ENCODE measurements at places on chromosomes 1 and 21.

DNA sequence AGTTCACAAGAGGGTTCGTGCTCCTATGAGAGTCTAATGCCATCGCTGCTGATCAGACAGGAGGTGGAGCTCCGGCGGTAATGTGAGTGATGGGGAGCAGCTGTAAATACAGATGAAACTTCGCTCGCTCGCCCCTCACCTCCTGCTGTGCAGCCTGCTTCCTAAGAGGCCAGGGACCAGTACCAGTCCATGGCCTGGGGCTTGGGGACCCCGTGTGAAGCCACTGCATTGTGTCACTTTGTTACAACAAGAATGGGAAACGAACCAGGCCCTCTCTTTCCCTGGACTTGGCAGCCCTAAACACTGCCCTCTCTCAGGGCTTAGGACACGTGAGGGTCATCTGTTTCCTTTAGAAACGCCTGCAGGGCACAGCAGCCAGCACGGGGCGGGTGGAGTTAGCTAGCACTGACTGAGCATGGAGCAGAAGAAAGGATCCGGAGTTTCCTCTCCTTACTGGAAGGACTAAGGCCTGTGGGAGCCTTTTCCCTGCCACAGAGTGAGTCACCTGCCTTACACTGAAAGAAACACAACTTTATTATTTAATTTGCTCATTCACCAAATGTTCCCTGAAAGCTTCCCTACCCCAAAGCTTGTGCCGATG lies 185.2 kb upstream of the TMEM51 start:
- DNase-seq = no peak

DNA sequence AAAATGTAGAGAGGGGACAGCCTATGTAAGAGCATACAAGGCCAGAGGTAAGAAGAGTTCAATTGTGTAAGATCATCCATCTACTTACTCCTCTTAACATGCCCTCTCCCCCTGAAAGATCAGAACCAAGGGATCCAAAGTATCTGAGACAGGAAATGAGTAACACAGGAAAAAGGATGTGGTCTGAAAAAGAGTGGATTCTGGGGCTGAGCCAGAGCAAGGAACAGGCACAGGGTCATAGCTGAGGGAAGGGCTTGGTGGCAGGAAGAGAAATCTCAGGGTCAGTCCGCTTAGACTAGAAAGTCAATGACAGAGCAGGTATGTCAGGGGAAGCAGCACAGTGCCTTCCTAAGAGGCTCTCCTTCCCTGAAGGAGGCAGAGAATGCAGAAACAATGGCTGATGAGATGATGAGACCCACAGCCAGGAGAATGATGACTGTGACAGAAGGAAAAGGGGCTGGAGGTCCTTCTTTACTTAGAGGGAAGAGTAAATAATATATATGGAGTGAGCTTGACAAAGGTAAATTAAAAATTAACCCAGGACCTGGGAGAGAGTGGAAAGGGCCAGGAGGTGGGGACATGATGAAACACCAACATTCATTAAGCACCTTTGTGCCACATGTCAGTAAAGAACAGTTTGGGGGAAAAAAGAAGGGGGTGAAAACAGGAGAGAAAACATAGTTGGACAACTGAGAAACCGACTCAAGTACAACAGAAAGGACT lies 26.2 kb upstream of the A3GALT2 start:
- DNase-seq = no peak

- no peak for DNase-seq
Measured at GRCh38 chr1:93774707-93775106, 93.1 kb upstream of the BCAR3 start.

GRCh38 chr1:36913484-36914060 lies 120.7 kb downstream of the GRIK3 start:
- no peak for DNase-seq

DNA sequence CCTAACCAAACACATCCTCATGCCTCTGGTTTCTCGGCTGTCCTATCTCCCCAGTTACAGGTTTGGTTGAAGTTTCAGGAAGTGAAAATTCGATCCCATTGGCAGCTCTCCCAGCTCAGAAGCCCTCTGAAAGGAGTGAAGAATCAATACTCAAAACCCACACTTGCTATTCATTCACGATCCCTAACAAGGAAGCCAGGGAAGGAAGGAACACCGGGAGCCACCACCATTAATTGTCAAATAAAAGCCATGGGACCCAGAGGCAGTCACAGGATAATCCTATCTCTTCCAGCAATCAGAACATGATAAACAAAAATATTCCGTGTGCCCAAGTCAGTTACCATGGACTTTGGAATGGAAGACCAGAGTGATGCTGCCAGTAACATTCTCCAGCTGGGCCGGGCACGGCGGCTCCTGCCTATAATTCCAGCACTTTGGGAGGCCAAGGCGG lies 7.0 kb downstream of the TMPRSS2 start:
- DNase-seq = no peak

DNA sequence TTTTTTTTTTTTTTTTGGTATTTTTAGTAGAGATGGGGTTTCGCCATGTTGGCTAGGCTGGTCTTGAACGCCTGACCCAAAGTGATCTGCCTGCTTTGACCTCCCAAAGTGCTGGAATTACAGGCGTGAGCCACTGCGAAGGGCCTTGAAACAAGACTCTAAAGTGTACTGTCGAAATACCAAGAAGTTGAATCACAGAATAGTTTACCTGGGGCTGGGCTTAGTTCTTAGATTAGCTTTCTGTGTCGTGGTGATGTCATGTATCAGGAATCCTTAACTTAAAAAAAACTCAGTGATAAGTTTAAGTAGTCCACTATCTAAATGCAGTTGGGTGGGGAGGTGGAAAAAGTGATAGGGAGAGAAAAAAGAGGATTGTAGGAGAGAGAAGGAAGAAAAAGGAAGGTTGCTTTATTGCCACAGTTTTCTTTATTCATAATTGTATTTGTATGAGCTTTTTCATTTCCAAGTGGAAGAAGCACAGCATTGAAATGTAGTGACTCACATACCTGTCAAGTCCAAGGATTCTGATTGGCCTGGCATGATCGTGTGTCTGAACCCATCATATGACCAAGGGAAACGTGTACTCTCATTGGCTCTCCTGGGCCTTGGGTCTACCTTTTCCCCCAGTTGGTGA lies 13.4 kb downstream of the ITSN1 start:
- no peak for DNase-seq

GRCh38 chr1:113046569-113046968 lies 26.4 kb upstream of the LRIG2 start:
- no peak for DNase-seq

GRCh38 chr21:45506241-45506817 lies 35.9 kb downstream of the SLC19A1 start:
- DNase-seq = no peak

GRCh38 chr1:195899762-195900352 lies 708.4 kb downstream of the KCNT2 start:
- DNase-seq = no peak

GRCh38 chr1:97352936-97353382 lies 567.9 kb downstream of the DPYD start:
- DNase-seq = no peak

GRCh38 chr1:183636783-183637182 lies 1.2 kb upstream of the ARPC5 start:
- DNase-seq = no peak

GRCh38 chr1:75134647-75135572 lies 722 bp downstream of the LHX8 start:
- no peak for DNase-seq

- DNase-seq = no peak
Measured at GRCh38 chr1:234707641-234708040, 97.7 kb upstream of the IRF2BP2 start.

- DNase-seq = no peak
Measured at GRCh38 chr1:234684856-234685255, 74.9 kb upstream of the IRF2BP2 start.

DNA sequence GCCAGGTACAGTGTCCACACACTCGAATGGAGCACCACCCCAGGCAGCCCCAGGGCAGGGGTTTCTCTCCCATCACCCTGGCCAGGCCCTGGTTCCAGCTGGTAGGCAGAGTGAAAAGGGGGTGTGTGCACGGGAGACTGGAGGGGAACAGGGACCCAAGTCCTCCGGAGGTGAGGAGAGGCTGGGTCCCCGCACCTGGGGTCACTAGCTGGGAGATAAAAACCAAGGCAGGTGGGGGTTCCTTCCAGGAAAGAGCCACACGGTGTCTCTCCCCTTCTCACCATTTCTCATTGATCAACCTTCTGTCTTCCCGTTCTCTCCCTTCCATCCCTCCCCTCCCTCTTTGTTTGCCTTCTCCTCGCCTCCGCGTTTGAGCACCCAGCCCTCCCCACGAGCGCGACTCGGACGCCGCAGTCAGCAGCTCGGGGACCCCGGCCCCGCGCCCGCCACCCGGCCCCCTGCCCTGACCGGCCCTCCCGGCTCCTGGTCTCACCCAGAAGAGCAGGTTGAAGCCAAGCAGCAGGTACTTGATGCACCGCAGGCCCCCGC lies 358 bp downstream of the TSPAN2 start:
- no peak for DNase-seq

DNA sequence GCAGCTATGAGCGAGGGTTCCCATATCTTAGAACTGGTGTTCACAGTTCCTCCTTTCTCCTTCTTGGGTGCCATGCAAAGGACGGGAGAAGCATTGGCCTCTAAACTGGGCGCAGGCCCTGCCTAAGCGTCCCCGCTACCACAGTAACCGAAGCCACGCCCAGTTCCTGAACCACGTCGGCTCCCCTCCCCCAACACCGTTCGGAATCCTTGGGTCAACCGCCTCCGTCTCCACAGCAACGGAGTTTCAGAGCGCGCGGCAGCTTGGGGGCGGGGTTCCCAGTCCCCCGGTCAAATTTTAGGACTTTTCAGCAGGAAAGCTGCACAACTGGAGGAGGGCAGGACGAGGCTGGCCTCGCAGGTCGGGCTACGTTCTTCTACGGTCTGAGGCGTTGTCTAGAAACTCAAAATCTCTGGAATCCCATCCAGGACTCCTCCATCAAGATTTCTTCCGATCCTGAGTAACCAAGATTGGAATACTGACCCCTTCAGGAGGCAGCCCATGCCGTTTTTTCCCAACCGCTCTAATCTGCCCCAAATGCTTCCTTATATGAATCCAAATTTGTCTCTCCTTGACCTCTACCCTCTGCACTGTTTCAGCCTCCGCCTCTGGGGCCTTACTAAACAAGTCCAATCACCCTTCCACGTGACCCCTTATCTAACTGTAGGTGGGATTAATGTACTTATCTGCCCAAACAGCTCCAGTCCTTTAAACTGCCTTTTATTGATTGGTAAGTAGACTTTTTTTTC lies at the start of gene SPAG17:
TSS of gene SPAG17 (minus strand) at position 145 of the 749 bp plus-strand sequence. CDS start at position 74, 71 bp downstream.
- no peak for DNase-seq

DNA sequence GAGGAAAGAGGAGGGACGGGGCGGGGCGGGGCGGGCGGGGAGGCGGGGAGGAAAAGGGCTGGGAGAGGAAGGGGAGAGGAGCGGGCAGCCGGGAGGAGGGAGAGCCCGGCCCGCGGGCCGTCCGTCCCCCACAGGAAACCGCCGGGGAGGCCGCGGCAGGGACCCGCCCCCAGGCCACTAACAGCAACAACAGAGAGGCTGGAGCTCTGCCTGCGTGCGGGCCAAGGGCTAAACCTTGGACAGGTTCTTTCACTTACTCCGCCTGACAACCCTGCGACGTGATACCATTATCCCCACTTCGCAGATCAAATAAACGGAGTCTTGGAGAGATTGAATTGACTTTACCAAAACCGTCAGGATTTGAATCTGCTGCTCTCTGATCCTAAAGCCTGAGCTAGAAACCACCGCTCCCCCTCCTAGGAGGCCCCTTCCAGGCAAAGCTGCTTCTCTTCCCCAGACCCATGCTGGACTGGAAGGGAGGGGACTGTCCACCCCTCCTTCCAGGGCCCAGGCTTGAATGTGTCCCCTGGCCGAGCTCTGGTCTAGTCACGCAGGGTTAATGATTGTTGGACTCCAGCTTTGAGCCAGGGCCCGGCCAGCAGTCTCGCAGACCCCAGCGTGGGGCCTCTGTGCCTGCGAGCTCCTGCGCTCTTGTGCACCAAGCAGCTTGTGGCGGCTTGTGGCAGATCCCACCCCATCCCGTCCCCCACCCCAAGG lies at the start of gene EVA1B:
TSS of gene EVA1B (minus strand) at position 10 of the 717 bp plus-strand sequence. CDS start 608 bp downstream, outside the sequence.
- DNase-seq = no peak

DNA sequence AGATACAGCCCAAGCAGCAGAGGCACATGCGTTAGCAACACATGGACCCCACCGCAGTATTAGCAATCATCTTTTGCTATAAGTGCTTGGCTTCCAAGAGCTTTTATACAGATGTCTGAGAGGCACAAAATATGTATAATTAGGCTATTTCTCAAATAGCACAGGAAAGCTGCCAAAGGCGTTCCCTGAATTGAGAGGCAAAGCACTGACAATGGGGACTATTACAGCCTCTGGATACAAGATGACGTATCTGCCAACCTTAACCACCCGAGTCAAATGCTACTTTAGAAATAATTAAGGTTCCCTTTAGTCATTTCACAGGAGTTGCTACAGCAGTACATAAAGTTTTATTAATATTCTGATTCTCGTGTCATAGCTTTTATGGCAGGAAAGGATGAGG lies 6.4 kb downstream of the STMN1 start:
- DNase-seq = no peak

- DNase-seq = no peak
Measured at GRCh38 chr1:6086762-6087376, 41.2 kb downstream of the KCNAB2 start.

DNA sequence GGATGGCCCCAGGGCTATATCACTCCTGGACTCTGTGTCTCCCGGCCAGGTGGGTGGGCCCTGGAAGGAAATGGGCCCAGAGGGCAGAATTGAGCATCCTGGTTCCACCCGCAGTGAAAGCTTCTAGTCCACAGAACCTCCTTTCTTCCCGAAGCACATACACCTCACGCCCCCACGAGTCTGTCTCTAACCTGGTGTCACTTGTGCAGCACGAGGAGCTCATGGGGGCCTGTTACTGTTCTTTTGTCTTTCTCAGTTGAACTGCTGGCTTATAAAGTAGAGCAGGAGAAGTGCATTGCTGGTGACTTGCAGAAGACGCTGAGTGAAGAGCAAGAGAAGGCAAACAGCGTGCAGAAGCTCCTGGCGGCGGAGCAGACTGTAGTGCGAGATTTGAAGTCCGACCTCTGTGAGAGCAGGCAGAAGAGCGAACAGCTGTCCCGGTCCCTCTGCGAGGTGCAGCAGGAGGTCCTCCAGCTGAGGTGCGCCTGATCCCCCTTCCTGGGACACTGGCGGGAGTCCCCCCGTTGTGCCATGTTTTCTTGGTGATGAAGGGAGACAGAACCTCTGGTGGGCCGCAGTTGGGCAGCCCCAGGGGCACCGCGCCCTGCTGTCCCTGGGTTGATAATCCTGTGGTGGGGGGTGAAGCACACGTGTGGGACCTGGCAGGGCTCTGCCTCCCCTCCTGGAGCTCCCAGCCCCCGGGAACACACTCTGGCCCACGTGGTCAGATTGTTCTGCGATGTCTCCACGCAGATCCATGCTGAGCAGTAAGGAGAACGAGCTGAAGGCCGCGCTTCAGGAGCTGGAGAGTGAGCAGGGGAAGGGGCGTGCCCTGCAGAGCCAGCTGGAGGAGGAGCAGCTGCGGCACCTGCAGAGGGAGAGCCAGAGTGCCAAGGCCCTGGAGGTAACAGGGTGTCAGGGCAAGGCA lies 28.7 kb upstream of the DIP2A start:
- no peak for DNase-seq

DNA sequence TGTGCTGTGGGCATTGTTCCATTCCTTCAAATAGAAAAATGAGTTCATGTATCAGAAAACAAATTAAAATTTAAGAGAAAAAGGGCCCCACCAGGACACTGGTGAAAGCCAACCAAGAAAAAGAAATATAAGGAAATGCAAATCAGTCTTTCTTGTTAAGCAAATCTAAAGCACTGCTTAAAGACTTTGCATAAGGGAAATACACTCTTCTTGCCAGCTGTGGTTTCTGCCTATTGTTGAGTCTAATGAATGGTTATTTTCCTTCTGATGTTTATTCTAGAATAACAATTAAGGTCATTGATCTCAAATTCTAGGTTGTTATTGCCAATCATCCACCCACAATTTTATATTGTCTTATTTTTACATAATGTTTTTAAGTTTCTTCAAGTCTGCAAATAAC lies 158.6 kb upstream of the SNX7 start:
- no peak for DNase-seq
